ENCODE measurements at places on chromosomes 1 and 21.

GRCh38 chr1:156608036-156608674 is 6.9 kb upstream of the GPATCH4 start:
- peak; percentile 87 for DNase-seq

DNA sequence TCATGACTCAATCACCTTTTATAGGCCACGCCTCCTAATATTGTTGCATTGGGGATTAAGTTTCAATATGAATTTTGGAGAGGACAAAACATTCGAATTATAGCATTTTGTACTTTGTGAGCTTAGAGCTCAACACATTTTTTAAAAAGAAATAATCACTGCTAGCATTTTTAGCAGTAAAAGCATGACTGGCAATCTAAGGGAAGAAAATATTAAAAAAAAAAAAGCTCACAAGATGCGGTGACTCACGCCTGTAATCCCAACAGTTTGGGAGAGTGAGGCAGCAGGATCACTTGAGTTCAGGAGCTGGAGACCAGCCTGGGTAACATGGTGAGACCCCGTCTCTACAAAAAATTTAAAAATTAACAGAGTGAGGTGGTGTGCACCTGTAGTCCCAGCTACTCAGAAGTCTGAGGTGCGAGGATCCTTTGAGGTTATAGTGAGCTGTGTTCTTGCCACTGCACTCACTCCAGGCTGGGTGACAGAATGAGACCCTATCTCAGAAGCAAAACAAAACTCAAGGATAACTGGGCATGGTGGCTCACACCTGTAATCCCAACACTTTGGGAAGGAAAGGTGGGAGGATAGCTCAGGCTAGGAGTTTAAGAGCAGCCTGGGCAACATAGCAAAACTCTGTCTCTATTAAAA is 28.8 kb upstream of the DIPK1A start:
- no peak for DNase-seq

DNA sequence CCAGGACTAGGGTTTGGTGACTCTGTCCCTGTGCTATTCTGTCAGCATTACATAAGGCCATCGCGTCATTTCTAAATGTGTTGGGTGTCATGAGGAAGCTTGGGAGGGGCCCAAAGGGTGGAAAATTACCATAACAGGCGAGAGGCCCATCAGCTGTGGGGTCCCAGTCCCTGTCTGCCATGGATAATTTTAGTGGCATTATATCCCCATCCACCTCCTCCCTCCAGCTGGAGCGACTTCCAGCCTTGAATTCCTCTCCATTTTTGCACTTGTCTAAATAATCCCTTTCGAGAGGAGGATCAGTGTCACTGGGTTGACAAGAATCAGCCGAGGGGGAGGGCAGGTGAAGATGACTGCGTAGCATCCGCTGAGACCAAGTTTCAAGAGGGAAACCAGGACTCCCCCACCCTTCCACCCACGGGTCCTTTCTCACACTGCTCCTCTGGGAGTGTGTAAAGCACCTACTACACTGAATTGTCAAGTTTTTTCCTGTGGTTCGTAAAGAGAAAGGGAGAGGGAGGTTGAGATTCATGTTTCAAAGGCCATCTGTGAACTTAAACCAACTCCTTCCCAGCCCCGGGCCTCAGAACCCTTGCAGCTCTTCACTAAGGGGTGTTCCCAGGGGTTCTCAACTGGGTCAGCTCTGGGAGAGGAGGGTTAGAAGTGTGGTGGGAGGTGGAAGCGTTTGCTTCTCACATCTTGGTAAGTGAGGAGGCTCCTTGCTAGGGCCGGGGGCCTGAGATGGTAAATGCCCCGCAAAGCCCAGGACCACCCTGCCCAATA is 29.2 kb downstream of the VASH2 start:
- no peak for DNase-seq

DNA sequence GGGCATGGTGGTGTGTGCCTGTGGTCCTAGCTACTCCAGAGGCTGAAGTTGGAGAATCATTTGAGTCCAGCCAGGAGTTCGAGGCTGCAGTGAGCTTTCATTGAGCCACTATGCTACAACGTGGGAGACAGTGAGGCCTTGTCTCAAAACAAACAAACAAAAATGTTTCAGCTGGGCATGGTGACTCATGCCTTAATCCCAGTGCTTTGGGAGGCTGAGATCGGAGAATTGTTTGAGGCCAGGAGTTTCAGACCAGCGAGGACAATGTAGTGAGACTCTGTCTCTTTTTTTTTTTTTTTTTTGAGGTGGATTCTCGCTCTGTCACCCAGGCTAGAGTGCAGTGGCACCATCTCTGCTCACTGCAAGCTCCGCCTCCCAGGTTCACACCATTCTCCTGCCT is 5.0 kb upstream of the RPL5 start:
- DNase-seq, result no peak

- DNase-seq, result no peak
Observed at GRCh38 chr1:33122483-33123178, 41.7 kb downstream of the AZIN2 start.

GRCh38 chr1:153292185-153292584 is 20.6 kb downstream of the PGLYRP3 start:
- no peak for DNase-seq

GRCh38 chr1:181263444-181263843 is 174.9 kb downstream of the IER5 start:
- DNase-seq, result no peak

- no peak for DNase-seq
Observed at GRCh38 chr1:117586747-117587498, 18.9 kb upstream of the TENT5C start.

DNA sequence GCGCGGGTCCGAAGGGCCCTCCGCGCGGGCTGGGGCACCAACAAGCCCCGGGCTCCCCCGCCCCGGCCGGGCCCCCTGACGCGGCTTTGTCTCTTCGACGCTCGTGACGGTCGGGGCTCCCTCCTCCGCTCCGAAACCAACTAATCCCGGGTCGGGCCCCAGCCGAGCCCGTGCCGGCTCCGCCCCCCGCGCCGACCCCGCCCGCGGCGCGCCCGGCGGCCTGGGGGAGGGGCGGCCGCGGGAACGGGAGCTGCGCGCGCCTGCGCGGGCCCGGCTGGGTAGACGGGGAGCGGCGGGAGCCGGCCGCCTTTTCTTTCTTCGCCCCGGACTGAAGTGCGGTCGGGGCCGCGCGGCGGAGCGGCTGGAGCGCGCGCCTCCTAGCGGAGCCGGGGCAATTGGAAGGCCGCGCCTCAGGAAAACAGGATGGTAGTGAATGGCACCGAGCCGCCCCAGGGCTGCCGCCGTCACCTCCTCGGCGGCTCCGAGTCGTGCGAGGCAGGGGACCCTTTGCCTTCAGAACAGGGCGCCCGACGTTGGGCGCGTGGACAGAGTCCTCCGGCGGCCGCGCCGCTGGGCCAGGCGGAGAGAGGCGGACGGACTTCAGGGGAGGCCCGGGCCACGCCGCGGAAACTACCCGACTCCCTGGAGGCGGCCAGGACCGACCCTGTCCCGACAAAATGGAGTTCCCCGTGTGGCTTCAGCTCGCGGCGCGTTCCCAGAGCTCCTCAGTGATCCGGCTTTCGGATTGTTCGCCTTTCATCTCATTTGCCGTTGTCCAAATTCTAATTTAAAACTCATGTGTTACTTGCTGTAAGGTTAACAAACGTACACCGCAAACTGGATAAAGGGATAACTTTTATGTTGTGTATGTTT is at the start of gene TP53BP2:
TP53BP2 (minus strand) TSS at position 138 of the 873 bp plus-strand sequence. CDS start 267 bp downstream, outside the sequence.
- DNase-seq, result peak; percentile 91

DNA sequence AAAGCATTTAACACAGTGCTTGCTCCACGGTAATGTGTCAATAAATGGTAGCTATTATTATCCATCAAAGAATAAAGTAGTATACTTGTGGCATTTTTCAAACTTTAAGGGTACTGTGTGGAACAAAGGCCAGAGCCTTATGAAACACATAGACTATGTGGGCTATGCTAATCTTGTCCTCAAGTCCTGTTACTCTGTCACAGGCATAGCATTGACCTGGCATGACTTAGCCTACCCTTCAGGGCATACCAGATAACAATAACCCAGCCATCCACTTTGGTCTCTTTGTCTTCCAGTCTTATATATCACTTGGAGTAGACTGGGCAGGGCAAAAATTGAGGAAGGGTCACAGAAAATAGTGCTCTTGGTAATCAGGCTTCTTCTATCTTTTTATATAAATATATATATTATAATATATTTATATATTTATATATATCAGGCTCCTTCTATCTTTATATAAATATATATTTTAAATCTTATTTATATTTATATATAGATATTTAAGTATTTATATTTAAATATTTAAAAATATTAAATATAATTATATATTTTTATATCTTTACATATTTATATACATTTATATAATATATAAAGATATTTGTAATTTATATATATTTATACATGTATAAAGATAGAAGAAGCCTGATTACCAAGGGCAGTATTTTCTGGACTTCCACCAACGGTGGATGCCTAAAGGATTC is 66.1 kb upstream of the CNN3 start:
- DNase-seq, result no peak

DNA sequence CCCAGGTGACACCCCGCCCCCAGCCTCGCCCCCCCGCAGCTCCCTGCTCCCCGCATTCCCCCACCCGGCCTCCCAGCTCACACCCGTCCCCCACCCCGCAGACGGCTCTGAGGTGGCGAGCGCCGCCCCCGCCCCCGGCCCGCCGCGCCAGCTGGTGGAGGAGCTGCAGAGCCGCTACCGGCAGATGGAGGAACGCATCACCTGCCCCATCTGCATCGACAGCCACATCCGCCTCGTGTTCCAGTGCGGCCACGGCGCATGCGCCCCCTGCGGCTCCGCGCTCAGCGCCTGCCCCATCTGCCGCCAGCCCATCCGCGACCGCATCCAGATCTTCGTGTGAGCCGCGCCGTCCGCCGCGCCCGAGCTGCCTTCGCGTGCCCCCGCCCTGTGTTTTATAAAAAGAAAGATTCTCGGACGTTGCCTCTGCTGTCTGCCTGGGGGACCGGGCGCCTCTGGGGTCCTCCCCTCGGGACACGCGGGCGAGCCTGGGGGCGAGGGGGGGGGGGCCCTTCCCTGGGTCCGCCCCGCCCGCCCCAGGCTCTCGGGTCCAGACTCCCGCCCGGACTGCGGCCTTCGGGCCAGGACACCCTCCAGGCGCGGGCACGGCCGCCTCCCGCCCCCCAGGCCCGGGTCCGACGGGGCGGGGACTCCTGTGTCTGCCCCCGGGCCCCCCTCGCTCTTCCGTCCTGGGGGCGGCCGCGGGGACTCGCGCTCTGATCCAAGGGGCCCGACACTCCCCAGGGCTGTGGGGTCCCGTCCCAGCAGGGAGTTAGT is 1.6 kb upstream of the MMP23B start:
- DNase-seq, result peak; percentile 91

GRCh38 chr1:18732686-18733085 is 102.0 kb downstream of the PAX7 start:
- DNase-seq, result no peak

DNA sequence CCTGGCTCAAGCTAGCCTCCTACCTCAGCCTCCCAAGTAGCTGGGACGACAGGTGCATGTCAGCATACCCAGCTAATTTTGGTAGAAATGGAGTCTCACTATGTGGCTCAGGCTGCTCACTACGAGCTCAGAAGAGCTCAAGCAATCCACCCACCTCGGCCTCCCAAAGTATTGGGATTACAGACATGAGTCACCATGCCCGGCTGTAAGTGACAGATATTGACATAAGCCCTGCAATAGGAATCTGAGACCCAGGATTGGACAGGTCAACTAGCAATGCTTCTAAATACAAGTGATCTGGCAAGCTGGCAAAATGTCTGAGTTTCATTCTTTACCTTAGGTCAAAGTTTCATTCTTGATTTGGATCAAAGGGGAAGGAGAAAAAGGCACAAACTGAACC is 40.5 kb upstream of the H6PD start:
- DNase-seq, result no peak

GRCh38 chr1:41751804-41752513 is 166.8 kb downstream of the HIVEP3 start:
- no peak for DNase-seq

DNA sequence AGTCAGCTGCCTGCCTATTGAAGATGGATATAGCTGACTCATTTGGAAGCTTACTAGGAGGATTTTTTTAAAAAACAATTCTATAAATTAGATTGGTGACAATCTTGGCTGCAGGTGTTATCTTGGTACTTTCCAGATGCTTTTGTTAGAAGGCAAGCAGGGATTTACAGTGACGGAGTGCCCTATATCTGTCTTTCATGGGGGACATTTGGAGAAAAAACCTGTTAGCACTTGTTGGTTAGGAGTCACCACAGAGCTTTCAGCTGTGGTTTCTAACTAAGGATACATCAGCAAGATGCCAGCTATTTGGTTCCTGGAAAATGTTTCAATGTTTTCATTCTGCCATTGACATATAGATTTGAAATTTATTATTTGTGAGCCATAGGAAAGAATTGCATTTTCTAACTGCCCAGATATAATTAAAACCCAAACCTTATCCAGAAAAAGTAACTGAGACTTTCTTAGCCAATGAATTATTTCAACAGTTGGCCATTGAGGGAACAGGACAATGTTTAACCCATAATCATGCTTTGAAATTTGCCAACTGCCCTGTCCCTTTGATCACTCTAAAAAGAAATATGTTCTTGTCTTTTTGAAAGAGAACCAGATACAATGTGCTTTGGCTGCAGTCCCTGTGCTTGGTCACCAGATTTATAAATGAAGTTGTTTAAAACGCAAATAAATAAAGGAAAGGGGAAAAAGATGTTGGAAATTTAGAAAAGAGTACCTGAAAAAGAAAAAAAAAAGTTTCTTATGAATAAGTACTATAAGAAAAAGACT is 761.0 kb upstream of the CXADR start:
- no peak for DNase-seq

GRCh38 chr21:33973268-33973667 is 57.7 kb upstream of the ATP5PO start:
- DNase-seq, result no peak

DNA sequence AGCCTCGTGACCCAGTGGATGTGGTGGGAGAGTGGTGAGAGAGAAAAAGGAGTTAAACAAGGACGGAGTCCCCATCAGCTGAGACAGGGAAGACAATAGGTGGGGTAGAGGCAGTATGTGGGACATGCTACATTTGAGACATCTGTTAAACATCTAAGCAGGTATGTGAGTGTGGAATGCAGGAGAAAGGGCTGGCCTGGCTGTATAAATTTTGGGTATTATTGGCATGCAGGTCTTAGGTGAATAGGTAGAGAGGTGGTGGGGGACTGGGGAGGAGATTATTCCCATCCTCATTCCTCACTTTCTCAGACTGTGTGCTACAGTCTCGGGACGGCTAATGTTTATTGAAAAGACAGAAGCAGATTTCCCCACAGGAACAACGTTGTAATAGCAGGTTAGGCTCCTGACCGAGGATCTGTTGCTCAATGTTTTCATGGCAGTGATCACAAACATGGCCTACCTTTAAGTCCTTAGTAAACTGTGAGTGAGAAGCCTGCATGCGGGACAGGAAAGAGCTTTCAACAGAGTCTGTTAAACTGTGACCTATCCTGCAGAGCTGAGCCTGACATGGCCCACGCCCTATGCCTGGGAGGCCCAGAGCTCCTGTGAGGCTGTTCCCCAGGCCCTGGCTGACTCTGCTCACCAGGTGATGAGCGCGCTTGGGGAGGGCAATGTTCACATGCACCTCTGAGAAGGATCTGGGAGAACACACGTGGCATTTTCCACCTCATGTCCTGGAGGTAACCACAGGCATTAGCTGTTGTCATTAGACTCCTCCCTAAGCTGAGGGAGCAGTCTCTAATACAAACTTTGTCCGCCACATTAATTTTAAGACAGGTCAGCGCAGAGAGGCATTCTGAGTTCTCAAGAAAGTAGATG is 16.5 kb downstream of the VSIG8 start:
- DNase-seq, result no peak

GRCh38 chr1:153795330-153795837 is 20.2 kb downstream of the SLC27A3 start:
- no peak for DNase-seq

Data from CD4-positive, alpha-beta T cell (primary cell).